ENCODE measurements at places on chromosomes 4 and X.
A peak's percentile ranks its signal among the peaks of the same experiment; 100 is the strongest.

DNA sequence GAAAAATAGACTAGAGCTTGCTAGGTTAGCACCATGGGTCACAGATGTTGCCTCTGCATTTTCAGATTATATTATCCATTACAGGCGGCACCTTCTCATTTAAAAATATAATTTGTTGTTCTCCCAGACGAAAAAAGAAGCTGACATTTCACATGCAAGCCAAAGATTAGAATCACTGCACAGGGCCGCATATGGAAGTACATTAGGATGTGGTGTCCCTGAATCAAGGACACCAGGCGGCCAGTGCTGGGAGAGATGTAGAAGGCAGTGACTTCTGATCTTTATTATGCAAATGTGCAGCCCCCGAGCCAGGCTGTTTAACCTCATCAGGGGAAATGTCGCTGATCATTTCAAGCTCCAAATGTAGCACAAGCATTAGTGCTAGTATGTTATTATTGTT lies 22.8 kb downstream of the REELD1 start:
- no peak for DNase-seq

- DNase-seq: no peak
Measured at GRCh38 chr4:13384055-13384454, 100.1 kb downstream of the RAB28 start.

DNA sequence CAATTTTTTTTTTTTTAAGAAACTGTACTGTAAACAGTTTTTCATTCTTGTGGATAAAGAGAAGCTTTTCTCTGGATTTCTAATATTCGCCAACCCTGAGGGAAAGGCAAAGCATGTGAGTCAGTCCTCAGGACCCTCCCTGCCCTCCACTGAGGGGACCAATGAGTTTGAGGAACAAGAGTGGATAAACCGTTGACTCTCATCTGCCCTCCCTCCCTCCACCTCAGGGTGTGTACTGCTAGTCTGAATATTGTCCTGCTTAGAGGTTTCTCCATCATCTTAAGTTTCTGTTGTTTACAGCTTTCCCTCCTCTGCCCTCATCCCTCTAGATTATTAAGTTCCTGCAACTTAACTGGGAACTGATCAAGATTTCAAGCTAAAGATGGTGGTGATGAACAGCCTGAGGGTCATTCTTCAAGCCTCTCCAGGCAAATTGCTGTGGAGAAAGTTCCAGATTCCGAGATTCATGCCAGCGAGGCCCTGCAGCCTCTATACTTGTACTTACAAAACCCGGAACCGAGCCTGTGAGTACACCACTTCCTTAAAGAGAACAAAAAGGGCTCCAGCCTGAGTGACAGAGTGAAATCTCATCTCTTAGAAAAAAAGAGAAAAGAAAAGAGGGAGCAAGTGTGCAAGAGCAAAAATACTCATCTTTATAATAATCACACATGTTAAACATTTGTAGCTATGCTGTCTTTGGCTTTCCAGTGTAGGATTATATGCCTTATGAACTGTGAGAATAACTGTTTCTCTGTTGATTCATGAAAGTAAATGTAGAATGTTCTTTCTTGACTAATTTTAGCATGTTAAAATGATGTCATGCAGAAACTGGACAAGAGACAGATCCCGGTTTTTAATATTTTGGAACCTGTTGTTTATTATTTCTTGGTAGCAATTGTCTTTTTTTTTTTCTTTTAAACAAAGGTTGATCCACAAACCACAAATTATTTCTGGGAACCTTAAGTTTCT lies 11.9 kb downstream of the CA5B start:
- DNase-seq: no peak

GRCh38 chr4:57078685-57079521 lies 31.3 kb downstream of the IGFBP7 start:
- no peak for DNase-seq

DNA sequence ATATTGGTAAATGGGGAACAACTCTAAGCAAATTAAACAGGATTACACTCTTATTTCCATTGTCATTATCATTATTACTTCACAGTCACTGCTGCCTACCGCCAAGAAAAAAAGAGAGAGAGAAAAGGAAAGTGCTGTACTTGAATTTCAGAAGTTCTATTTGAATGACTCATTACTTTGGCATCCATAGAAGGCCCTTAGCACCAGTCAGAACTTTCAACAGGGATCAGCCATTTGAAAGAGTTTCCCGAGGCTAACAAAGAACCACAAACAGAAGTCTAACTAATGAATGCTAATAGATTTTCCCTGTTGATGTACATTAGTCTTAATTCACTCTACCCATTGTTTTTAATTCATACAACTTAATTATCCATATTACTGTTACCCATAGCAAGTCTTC lies 116.3 kb downstream of the SHROOM4 start:
- no peak for DNase-seq

GRCh38 chr4:53522334-53522733 lies 69.0 kb downstream of the LNX1 start:
- DNase-seq: no peak

- DNase-seq: peak; percentile 65
Measured at GRCh38 chr4:181528570-181529184, 714.5 kb upstream of the TENM3 start.

DNA sequence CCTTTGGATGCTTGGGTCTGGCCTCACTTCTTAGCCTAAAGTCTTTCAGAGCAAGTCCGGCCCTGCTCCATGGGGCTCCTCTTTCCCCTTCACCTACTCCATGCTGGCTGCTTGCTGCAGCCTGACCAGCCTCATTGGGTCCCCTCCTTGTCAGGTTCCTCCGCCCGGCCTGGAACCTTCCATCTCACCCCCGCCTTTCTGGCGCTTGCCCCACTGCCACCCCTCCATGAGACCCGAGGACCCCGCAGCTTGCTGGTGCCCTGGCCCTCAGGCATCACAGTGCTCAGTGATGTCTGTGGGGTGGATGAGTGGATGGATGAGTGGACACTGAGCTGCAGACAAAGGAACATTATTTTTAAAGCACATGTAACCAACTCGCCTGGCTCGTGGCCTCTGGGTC lies 24.7 kb downstream of the SORCS2 start:
- DNase-seq: no peak

DNA sequence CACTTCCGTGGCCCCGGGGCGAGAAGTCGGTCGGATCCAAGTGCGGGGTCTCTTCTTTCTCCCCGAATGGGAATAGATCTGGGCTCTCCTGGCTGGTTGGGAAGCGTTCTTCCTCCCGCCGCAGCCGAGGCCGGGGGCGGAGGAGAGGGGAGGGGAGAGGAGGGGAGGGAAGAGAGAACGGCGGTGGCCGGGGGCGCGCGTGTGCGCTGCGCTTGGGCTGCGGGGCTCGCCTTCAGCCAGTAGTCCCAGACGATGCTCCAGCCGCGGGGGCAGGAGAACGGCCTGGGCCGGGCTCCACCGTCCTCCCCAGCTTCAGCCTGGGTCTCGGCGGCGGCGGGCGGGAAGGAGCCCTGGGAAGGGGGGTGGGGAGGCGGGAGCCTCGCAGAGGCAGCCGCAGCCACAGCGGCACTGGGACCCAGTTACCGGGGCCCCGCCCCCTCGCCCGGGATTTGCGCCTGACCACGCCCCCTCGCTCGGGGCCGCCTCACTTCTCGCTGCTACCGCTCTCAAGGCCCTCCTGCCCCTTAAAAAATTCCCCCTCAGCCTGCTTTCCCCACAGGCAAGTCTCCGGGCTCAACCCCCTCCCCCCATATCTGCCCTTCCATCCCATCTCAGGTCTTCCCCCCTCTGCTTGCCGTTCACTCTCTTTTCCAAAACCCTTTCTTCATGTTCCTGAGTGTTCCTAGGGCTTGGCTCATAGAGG lies at the start of gene FGD1:
TSS of gene FGD1 (minus strand) at position 421 of the 703 bp plus-strand sequence. CDS start 802 bp downstream, outside the sequence.
- DNase-seq: peak; percentile 8

GRCh38 chr4:169604131-169604900 lies 8.1 kb downstream of the NEK1 start:
- DNase-seq: no peak

- no peak for DNase-seq
Measured at GRCh38 chr4:100041646-100042045, 91.6 kb upstream of the H2AZ1 start.

DNA sequence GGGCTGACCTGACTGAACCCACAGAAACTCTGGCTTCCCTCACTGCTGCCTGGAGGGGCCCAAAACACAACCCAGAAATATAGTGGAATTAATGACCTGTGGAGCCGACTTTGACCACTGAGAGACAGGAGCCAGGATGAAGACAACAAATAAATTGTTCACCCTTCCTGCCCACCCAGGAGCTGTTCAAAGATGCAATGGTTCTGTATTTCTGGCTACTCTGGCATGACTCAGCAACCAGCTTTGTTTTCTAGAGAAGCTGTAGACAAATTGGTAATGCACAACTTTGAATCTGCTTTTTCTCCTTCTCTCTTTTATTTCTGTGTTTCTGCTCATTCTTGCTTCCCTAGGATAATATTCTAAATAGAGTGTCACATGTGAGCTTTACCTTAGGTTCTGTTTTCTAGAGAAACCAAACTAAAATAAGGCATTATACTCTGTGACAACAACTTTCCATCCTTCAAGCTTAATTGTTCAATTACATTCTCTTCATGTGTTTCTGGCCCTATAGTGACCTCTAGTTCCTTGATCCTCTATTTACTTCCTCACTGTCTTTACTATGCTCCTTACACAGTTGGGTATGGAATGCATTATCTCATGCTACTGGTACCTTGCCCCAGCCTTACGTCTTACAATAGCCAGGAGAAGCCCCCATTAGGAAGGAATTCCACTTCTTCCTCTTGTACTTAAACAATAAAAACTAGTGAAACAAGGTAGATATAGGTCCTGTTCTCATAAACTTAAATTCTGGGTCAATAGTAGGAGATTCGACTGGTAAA lies 6.5 kb upstream of the PRKG2 start:
- DNase-seq: no peak

DNA sequence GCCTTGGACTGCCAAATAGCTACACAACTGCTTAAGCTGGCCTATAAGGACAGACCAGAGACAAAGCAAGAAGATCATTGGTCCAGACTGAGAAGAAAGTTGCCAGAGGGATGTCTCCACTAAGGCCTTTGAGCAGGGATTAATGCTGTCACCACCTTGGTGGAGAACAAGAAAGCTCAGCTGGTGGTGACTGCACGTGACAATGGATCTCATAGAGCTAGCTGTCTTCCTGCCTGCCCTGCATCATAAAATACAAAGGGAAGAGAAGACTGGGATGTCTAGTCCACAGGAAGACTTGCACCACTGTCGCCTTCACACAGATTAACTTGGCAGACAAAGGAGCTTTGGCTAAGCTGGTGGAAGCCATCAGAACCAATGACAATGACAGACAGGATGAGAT lies 40.5 kb upstream of the FAM120C start:
- DNase-seq: no peak

DNA sequence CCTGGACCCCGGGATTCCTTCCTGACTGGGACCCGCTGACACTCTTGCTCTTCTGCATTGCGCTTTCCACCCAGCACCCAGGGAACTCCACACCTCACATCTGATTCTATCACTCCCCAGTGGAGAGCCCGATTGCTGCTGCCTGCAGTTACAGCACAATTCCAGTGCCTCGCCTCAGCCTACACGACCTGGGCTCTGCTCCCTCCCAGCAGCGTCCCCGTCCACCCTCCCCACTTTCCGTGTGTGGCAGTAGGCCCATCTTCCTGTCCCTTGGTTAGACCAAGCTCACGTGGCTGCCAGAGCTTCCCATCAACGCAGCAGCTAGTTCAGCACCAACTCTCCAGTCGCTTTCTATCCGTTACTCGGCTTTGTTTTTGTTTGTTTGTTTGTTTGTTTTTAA lies 66.6 kb upstream of the SORBS2 start:
- no peak for DNase-seq

DNA sequence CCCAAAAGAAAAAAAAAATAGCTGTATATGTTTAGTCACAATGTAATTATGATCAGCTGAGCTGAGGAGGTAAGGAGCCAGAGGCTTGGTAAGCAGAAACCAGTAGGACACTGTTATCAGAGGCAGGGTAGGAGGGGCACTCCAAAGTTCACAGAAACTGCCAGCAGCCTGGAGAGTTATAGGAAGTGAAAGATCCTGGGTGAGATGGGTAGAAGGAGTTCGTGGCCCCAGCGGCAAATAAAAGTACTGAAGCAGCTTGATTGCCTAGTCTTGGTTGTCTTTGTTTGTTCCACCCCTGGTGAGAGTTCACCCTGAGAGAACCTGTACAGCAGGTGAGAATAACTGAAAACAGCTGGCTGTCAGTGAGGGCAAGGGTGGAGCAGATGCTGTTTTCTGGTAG lies 340.8 kb downstream of the ADGRL3 start:
- DNase-seq: no peak

- DNase-seq: peak; percentile 83
Measured at GRCh38 chr4:21888195-21888976, 60.2 kb downstream of the KCNIP4 start.

DNA sequence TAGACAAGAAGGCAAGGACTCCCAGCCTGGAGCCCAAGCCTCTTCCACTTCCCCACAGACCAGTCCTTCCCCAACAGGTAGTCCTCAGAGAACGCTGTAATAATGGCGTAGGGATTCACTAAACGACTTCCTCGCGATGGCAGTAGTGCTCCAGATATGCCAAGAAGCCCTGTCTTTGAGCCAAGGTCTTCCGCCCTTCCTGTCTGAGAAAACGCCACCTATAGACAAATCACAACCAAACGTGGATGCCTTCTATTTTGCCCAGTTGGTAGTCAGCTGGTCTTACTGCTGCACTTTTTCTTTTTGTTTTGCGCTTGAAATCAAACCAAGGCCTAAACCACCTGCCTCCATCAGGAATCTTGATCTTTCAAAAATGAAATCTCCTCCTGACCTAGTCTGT lies 203.3 kb downstream of the OR13H1 start:
- peak; percentile 16 for DNase-seq

DNA sequence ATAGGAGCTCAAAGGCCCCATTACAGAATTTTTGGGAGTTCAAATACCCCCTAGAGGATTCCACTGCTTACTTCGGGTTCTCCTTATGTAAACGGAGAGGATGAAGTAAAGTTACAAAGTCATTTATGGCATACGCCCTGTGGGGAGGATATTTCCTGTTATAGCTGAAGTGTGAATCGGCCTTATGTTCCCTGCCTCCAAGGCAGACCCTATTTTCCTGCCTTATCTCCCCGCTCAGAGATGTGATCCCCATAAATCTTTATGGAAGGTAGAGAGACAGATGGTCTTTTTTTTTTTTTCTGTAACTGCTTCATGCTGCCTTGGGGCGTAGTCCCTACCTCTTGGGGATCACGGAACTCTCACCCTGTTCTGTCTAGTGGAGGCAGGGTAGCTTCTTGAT lies 56.0 kb upstream of the DHX15 start:
- DNase-seq: no peak

DNA sequence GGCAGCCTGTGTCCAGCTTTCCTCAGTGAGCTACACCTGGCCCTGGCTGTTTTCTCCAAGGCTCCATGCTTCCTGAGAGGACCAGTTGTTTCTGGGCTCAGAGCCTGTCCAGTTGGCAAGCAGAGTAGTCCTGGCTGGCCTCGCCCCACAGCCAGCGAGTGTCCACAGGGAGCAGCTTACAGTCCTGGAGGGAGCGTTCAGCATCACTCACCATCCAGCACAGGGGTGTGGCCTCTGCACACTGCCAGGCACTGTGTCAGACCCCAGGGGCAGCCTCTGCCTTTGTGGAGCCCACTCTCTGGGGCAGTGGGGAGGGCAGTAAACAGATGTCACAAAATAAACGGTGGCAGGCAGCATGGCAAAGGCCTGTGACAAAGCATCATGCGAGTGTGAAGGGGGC lies 23.9 kb downstream of the EVC start:
- no peak for DNase-seq

- DNase-seq: no peak
Measured at GRCh38 chrX:115946059-115946458, 224.5 kb upstream of the AGTR2 start.

Data from amniotic stem cell (primary cell).